ENCODE measurements at places on chromosomes 2 and 18. TPM values are rescaled to one million over a fixed set of nuclear protein-coding genes. Genes with fewer than 3 reads are reported as not detected.
A peak's percentile ranks its signal among the peaks of the same experiment; 100 is the strongest.

DNA sequence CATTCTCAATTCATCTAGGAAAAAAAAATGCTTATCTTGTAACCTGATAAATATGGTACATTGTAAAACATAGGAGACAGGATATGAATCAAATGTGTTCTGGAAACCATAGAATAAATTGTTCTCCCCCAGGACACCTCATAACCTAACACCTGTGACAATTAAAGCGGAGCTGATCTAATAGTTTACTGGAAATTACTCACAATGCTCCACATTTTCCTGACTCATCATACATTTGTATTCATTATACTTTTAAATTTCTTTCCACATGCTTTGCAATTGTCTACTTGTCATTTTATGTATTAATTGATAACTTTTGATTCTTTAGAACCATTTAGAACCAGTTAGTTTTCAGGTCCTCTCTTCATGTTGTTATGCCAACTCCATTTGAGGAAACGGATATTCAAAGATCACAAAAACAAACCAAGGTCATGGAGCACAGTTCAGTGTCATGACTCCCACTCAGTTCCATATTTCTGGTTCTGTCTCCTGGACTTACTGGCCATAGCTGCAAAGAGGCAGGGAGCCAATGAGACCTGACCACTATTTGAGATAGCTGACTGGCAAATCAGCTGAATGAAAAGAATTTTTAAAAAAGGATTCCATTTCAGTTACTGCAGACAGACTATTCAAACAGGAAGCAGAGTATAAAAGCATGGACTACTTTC is 128.5 kb downstream of the CALCRL start:
- DNase-seq = peak; percentile 51

GRCh38 chr2:147095376-147095775 is 749.5 kb upstream of the ACVR2A start:
- DNase-seq = no peak

DNA sequence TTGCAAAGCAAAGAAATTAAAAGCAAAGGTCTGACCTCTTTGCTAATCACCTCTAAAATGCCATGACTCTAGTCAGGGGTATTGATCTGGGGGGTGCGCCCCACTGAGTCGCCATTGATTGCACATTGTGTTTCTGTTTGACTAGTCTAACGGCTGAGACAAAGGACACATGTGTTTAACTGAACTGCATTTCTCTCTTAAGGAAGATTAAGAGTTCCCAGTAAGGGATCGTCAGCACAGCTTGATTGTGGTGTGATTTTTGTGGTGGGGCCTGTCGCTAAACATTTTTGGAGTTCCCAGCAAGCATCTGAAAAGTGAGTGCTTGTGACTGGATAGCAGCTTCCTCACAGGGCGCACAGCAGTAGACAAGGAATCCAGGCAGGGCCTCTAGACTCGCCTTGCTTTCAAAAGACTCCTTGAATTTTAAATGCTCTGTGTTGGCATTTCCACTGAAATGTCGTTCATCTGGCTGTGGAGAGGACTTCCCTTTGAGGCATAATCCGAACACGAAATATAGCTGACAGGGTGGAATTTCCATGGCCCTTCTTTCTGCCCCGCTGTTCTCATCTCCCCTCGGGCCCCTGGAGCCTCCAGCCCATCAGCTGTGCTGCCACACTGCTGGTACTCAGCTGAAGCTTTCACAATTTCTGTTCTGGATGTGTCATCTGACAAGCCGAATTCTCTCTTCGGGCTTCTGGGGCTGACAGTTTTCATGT is 126.3 kb downstream of the FAM168B start:
- no peak for DNase-seq

DNA sequence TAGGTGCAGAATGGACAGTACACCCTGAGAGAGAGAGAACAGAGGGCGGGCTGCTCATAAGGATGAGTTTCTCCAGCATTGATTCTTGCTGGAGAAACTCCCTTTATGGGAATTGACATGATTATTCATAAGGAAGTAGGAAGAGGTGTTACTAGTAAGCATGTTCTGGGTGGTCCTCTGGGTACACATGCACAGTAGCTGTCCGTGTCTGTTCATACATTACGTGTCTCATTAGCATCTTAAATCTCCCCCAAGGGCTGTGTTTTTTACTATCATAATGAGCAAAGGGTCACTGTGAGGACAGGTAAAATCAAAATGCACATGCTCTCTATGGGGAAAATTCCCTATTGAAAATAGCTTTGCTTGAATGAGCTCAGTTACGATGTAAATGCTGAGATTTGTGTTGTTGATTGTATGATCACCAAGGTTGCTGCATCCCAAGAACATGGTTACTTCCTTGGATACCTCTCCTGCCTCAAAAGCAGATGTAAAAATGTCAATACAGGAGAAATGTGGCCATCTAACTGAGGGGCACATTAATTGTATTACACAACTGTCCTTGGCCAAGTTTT is 238.9 kb downstream of the CDH20 start:
- no peak for DNase-seq

GRCh38 chr2:39269941-39270340 is 26.2 kb upstream of the CDKL4 start:
- DNase-seq = no peak

DNA sequence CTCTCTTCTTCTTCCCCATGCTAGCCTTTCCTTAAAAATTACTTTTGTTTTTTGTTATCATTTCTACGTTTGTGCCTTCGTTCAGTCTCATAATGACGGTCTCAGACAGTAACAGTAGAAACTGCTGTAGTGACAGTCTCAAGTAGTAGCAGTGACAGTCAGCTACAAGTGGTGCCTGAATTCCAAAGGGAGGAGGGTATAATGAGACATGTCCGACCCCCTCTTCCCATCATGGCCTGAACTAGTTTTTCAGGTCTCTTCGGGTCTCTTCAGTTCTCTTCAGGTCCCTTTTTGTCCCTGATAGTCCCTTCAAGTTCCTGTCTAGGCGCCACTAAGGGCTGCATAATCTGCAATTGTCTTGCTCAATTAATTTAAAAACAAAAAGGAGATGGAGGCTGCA is 12.6 kb downstream of the TMEM131 start:
- no peak for DNase-seq

DNA sequence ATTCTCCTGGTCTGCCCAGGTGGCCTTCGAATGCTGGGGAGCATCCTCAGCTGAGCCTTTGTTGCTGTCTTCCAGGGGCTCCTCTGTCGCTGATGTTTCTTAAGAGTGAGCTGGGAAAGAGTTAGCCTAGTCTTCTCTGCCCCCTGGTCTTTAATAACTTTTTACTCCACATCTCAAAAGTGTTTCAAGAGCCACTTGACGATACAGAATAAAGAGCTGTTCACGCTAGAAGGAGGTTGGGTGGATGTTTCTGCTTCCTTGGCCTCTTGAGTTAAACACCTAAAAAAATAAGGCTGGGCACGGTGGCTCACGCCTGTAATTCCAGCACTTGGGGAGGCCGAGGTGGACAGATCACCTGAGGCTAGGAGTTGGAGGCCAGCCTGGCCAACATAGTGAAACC is 2.8 kb upstream of the BUB1 start:
- DNase-seq = no peak

DNA sequence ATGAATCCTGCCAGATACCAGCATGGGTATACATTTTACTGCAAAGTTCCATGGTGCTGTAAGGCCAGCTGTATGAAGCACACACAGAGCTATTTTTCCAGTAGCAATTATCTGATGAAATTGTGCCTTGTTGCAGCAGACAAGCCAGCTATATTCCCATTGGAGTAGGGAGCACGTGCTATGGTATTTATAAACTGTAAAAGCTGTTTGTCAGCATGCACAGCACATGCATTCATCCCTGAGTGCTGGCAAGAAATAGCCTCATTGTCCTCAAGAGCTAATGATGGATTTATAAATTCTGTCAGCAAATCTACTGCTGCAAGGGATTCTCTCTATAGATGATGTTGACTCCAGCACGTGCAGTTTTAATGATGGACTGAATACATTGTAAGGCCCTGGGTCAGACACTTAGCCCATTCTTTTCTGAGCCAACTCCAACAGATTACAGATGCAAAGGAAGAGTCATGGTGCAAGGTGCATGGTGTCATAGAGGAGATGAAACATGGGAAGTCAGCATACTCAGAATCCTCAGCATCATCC is 61.7 kb downstream of the KCNS3 start:
- no peak for DNase-seq

GRCh38 chr2:3741867-3742602 is 38.7 kb downstream of the DCDC2C start:
- no peak for DNase-seq

DNA sequence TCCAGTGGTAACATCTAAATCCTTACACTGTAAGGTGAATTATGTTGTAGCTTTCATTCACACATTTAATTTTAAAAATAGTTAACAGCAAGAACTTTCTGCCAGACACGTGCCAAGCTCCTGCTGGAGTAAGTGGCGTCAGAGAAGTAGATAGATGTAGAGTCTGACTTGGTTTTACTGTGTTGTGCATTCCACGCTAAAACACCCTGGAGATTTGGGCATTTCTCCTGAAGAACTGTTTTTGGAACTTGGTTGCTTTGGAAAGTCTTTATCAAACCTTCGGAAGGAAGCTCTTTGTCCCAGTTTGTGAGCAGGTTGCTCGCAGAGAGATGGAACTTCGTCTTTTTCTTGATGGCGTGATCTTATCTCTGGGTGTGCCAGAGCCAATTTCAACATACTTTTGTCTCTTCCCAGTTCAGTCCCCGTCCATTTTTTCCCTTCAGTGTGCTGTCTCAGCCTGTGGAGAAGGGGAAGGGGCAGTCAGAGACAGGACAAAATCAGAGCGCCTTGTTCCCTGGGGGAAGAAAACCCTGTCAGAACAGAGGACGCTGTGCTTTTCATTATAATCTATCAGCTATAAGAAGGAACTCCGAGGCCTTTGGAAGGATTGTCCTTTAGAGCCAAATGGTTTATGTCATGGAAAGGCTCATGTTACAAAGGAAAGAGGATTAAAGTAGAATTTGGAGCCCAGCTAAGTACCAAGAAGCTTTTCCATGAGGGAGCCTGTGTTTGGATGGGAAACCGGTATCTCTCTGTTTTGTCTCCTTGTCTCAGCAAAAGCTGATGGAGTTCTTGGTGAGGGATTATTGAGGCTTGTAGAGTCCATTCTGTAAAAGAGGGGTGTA is 18.9 kb downstream of the GRHL1 start:
- peak; percentile 52 for DNase-seq

DNA sequence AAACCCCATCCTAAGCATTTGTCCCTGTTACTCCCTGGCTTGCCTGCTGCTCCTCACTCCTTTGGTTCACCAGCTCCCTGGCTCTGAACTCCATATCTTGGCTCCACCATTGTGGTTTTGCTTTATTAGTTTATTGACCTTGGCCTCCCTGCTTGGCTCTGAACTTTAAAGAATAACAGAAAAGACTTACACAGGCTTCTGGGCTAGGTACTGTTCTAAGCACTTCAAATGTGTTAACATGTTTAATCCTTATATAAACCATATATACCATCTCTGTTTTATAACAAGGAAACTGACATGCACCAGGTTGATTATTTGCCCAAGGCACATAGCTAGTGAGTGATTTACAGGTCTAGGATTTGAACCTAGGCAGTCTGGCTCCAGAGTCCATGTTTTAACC is 149.7 kb upstream of the CAPN13 start:
- DNase-seq = peak; percentile 32

GRCh38 chr18:79217979-79218604 is 148.9 kb downstream of the ATP9B start:
- peak; percentile 54 for DNase-seq

DNA sequence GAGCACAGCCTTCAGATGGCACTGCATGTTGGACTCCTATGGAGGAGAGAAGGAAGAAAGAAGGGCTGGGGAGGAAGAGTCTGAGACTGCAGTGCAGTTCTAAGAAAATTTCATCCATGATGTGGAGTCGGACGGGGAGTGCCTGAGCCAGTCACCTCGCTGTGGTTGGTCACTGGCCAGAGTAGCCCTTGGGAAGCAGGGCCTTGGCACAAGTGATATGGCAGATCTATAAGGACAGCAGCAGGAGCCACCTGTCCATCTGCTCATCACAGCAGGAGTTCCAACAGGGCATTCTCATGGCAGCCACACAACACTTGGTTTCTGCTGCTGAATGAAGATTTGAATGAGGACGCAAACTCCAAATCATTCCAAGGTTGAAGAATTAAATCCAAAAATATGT is 314.8 kb downstream of the CYP26B1 start:
- no peak for DNase-seq

FBLN7 gene
- 3.2 TPM for total RNA-seq

SERPINB4 gene
- total RNA-seq = not detected

TCF4 gene
- total RNA-seq = 105 TPM

LONRF2 gene
- 1.8 TPM for total RNA-seq

XPO1 gene
- total RNA-seq = 220 TPM

TMEM178A gene
- total RNA-seq = 0.36 TPM

STON1 gene
- 24.6 TPM for total RNA-seq

Data from fibroblast of the aortic adventitia (primary cell).